NCI-H1092 treated with DMSO at 0.1 percent for 48 hours (cell line): ENCODE measurements at places on chromosomes 4 and X.

GRCh38 chrX:125681058-125681457, 361.4 kb downstream of the TEX13C start:
- DNase-seq = no peak

GRCh38 chrX:8254401-8254800, 83.3 kb upstream of the VCX2 start:
- DNase-seq = no peak

DNA sequence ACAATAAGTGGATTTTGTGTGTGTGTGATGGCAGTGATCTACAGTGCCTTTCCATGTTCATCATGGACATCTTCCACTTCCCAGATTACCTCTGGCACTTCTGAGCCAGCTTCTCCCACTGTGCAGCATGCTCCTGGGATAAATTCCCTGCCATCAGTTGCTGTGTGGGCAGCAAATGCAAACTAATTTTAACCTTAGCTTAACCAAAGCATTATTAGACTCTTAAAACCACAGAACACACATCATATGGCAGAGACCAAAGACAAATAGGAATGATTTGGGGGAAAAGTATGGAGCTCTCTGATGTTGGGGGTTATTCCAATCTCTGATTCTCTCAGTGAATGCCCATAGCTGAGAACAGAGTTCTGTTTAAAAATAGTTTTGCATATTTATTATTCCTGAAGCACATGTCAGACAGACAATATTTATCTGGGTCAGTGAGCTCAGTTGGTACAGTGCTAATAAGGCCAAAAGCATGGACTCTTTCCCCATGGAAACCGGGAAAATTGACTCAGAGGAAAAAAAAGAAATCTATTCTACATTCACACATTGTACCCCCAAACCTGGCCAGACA, 567.4 kb downstream of the IQCM start:
- no peak for DNase-seq

GRCh38 chr4:47819178-47819577, 18.7 kb downstream of the CORIN start:
- DNase-seq = no peak

- no peak for DNase-seq
These were observed 62.7 kb upstream of the PTPN13 start for GRCh38 chr4:86531440-86531839.

DNA sequence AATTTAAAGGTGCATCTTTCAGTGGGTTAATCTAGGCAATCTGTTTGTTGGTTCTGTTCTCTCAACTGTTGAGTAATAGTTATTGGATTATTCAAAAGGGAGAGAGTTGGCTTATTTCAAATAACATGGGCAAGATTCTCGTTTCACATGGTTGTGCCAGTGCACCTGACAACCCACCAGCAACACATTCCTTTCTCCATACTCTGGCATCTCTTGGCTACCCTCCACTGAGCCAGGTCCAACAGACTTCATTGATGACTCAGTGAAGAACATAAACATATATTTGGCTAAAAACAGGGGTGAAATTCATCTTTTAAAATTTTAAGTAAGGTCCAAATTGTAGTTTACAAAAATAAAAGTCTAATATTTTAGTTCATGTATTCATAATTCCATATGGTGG, 967.2 kb downstream of the RPA4 start:
- no peak for DNase-seq

GRCh38 chr4:122027203-122027602, 75.3 kb upstream of the TRPC3 start:
- DNase-seq = no peak

GRCh38 chrX:140764401-140764919, 54.9 kb downstream of the LINC00632 start:
- peak; percentile 3 for DNase-seq
